ENCODE measurements at places on chromosomes 4 and X.

GRCh38 chr4:95531141-95531540 lies 17.6 kb downstream of the UNC5C start:
- no peak for DNase-seq

DNA sequence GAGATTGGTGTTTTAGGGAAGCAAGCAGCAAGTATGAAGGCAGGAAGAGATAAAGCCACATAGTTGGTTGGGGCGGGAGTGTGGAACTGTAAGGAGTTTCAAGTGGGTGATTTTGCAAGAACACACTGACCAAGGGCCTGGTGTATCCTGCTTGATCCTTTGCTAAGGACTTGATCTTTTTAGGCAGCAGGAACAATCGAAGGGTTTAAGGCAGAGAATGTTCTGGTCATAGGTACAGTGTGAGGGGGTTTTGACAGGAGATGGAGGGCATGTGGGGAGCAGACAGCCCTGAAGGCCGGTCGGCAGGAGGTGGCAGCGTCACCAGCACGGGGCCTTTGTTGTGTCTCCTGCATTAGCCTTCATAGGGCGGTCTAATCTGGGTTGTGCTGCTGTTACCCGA lies 54.7 kb downstream of the FAM193A start:
- no peak for DNase-seq

DNA sequence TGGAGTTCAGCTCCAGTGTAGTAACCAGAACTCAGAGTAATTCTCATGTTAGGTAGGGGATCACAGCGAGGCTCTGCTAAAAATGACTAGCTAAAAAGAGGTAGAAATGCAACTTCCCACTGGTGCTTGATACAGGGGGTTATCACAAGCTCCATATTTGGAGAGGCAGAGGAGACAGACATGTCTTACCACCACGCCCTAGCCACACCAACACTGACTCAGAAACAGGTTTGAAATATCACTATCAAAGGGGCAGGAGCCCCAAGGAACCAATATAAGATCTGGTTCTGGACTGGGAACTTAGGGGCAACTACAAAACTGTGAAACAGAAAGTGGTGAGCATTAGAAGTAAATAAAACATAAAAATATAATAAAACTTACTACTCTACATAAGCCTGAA lies 62.9 kb downstream of the IQCM start:
- DNase-seq: no peak

DNA sequence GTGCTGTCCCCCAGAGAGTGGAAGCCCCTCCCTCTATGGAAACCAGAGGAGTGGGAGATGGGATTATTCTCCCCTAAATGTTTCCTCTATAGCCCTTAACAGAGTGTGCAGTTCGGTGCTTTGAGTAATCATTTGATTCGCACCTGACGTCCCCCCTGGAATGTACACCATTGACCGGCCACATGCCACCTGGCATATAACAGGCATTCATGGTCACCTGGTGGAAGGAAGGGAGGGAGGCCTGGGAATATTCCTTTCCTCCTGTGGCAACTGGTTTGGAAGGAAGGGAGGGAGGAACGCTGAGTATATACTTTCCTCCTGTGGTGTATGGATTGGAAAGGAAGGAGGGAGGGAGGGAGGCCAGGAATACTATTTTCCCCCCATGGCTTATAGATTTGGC lies 77.2 kb downstream of the CRMP1 start:
- DNase-seq: no peak

DNA sequence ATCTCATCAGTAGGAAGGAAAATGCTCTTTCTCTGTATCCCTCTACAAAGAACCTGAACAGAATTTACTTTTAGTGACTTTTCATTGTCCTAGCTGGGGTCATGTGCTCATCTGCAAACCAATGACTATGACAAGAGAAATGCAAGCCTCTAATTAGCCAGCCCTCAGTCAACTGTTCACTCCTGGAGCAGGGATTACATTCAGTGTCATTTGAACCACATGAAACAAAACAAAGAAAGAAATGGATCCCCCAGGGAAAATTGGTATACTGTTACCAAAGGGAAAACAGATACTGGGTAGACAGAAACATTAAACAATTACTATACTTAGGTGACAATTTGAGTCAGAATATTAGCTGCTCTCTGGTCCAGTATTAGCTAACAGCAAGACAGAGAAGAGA lies 173.6 kb downstream of the RCHY1 start:
- DNase-seq: no peak

GRCh38 chr4:38157592-38157991 lies 197.4 kb downstream of the PTTG2 start:
- no peak for DNase-seq

GRCh38 chr4:43456383-43456782 lies 563.9 kb downstream of the GRXCR1 start:
- DNase-seq: no peak

- no peak for DNase-seq
These were observed 249.1 kb downstream of the GBA3 start for GRCh38 chr4:22941688-22942375.

GRCh38 chrX:153967536-153968224 lies 3.9 kb downstream of the HCFC1 start:
- peak; percentile 67 for DNase-seq

GRCh38 chr4:146256328-146256727 lies 42.0 kb downstream of the REELD1 start:
- DNase-seq: no peak

- DNase-seq: no peak
These were observed 5.1 kb downstream of the BGN start for GRCh38 chrX:153499876-153500275.

DNA sequence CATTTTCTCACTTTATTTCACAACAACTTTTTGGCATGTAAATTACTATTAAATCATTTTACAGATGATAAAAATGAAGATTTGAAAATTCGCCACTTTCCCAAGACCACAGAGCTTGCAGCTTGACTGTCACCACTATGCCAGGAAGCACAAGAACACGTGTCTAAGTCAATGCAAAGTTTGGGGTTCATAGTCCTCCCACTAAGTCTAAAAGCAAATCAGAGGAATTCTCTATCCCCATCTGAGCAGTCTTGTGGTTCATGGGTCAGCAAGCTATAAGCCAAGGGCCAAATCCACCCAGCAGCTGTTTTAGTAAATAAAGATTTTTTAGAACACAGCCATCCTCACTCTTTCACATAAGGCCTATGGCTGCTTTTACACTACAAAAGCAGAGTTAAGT lies 833.3 kb upstream of the INTU start:
- DNase-seq: no peak

GRCh38 chr4:1164040-1164439 lies 8.3 kb downstream of the SPON2 start:
- DNase-seq: no peak

DNA sequence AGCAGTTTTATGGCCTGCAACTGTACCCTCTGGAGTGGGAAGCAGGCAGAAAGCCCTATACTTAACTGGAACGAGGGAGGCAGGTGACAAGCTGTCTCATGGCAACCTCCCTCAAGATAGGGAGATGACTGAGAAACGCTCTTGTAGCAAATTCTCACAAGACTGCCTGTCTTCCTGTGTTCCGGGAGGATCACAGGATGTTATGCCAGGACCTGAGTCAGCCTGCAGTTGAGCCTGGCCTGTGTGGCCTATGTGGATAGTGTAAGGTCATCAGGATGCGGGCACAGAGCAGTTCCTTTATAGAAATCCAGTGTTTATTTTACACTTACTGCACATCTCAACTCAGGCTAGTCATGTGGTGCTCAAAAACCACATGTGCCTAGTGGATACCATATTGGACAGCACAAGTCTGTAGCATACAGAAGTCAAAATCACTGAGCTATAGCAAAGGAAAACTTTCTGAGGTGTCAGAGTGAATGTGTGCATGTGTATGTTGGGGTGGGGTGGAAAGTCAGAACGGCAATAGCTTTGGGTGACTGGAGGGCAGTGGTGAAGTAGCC lies 25.2 kb downstream of the TAF7L start:
- no peak for DNase-seq

Measured in T-helper 1 cell (primary cell).